ENCODE measurements at places on chromosomes 2 and 18. TPM values are rescaled to one million over a fixed set of nuclear protein-coding genes. Genes with fewer than 3 reads are reported as not detected.
A peak's percentile ranks its signal among the peaks of the same experiment; 100 is the strongest.

DNA sequence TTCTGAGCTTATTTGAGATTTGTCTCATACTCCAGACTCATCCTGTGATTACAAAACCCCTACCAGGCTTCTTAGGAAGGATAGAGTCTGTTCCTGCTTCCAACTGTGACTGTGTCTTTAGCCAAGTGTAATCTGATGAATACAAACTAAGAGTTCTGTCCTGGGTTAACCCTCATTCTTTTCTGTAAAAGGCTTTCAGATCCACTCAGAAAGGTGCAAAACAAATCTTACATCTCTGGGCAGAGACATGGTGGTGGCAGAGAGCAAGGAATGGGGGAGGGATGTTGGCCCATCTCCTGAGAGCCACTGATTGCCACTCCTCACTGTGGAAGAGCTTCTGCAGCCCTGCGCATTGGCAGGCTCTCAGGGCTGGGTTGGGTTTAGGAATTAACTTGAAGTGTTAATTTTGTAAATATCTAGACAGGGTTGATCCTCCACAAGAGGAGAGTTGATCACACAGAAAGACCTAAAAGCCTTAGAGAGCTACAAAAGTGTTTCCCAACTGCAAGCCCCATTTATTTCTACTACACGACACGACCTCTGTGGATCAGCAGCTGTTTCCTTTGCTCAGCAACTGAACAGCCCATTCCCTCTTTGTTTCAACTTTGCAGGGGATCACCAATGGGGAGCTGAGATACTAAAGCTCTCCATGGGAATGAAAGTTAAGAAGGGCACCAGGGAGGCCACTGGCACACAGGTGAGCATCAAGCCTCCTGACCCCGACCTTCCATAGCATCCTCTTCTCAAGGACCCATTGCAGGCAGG, 23.7 kb upstream of the SPTBN1 start:
- DNase-seq: no peak

Gene FN1
- total RNA-seq: 7,693 TPM

DNA sequence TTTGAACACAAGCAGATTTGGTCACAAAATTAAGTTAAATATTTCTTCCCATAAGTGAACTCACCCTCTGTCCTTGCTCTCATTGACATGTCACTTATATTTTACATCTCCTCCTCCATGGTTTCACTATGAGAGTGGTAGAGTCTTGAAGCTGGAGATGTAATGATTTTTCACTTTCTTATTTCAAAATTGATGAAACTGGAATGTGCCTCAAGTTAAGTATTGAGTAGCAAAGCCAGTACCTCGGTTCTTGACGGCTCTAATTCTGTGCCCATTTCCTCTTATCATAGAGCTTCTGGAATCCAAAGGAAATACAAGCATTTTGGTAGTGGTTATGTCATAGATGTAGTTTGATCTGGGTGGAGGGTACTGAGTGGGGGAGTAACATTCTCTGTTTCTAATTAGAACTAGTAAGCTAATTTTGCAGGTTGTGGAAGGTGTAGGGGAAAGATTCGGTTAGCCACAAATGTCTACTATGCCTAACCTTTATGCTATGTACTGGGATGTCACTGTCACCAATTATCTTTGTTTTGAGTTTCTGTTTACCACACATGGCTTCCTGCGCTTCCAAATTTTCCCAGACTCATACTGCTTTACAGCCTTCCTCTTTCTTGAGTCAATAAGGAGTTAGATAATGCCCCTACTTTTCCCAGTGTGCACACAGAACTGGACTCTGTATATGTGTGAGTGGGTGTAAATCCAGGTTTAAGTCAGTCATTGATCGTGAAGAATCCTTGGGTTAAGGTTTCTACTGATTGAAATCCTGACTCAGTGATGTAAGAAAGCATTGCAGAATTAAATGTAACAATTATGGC, 96.8 kb downstream of the DIS3L2 start:
- no peak for DNase-seq

Gene LYPD6
- 0.90 TPM for total RNA-seq

- DNase-seq: peak; percentile 78
Observed at GRCh38 chr2:189685540-189686229, 11.2 kb downstream of the ANKAR start.

GRCh38 chr18:8696749-8697211, 8.6 kb upstream of the MTCL1 start:
- DNase-seq: peak; percentile 48

Measured in IMR-90 (cell line).